ENCODE measurements at places on chromosomes 5 and 9.

- DNase-seq = no peak
Measured at GRCh38 chr9:36623280-36623679, 50.6 kb downstream of the MELK start.

DNA sequence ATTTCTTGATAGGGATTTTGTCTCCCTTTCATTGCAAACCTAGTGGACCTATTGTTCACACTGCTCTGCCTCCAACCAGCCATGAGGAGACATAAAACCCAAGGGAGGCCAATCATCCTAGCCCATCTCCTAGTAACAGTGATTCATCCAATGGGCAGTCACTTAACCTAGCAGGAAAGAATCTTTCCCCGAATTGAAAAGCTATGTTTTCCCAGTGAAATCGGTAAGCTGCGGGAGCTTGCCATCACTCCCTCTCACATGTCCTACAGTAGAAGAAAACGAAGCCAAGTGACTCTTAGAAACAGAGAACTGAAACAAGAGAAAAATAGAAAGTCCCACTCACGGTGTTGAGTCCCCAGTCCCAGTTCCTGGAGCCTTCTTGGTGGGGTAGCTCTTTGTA, 123.3 kb downstream of the SUSD1 start:
- DNase-seq = no peak

GRCh38 chr5:114265432-114266060, 96.3 kb upstream of the KCNN2 start:
- DNase-seq = no peak

- DNase-seq = no peak
Measured at GRCh38 chr9:118693645-118694044, 675.6 kb downstream of the BRINP1 start.

DNA sequence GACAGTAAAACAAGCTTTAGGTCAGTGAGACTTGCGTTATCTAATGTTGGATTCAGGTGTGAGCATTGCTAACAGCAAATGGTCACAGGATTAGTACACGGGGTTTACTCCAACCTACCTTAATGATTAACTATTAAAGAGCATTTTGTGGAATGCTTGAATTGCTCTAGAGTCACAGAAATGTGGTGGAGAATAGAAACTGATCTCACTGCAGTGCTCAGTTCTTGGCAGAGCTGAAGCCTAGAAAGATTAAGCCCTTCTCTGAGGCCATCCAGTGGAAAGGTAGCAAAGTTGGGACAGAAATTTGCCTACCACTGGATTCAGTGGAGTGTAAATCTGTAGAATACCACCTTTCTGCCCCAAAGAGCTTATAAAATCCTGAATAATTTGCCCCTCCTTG, 60.9 kb downstream of the ICE1 start:
- DNase-seq = no peak

DNA sequence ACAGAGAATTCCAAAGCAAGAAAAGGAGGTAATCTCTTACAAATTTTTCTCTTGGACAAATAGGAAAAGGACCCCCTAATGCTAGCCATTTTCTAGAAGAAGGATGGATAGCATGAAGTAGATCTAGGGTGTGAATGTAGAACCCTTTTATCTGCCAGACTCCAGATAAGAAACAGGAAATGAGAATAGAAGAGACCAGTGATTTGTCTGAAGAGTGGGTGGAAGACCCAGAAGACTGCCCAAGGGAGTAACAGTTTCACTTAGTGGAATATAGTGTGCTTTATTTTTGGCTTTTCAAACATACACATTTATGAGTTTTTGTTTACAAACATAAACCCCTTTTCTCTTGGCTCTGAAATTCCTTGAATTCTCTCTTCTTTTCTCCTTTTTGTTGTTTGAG, 25.0 kb downstream of the ECM2 start:
- DNase-seq = no peak

DNA sequence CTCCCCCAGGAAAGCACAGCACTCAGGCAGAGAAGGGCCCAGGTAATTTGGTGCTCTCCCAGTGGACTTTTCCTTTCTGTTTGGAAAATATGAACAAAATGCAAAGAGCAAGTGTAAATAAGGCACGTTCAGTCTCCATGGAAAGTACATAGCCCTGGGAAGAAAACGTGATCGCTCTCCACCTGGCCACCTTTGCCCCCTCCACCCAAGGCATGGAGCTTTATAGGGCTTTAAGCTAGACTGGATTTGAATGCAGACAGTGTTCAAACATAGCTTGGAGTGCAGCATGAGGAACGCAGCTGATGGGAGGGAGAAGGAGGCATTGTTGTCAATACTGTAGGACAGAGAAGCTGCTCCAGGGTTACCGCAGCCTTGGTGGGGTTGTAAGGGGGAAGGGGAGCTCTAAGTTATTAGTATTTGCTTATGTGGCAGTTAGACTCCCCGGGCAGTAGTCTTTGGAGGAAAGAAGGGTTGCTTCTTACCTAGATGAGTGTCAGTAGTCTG, 500.2 kb downstream of the SPOCK1 start:
- DNase-seq = no peak

- DNase-seq = peak; percentile 86
Measured at GRCh38 chr5:33369485-33370465, 71.0 kb upstream of the TARS1 start.

All from HS-27A (cell line).